ENCODE measurements at places on chromosomes 1 and 21. TPM values are rescaled to one million over a fixed set of nuclear protein-coding genes. Genes with fewer than 3 reads are reported as not detected.

The NCAM2 gene
- not detected for total RNA-seq

The OR2L13 gene
- total RNA-seq, result not detected

- H3K27ac ChIP-seq, result peak overlapping the region; percentile 81
- DNase-seq, result peak; percentile 31
- peaks cover 33% of the 10 kb centered on the region for H3K4me1 ChIP-seq
- peaks cover 1% of the 10 kb centered on the region for H3K36me3 ChIP-seq
- peak overlapping the region; percentile 82 for H3K4me3 ChIP-seq
Measured at GRCh38 chr1:45205011-45205909, 1.1 kb downstream of the ZSWIM5 start.

DNA sequence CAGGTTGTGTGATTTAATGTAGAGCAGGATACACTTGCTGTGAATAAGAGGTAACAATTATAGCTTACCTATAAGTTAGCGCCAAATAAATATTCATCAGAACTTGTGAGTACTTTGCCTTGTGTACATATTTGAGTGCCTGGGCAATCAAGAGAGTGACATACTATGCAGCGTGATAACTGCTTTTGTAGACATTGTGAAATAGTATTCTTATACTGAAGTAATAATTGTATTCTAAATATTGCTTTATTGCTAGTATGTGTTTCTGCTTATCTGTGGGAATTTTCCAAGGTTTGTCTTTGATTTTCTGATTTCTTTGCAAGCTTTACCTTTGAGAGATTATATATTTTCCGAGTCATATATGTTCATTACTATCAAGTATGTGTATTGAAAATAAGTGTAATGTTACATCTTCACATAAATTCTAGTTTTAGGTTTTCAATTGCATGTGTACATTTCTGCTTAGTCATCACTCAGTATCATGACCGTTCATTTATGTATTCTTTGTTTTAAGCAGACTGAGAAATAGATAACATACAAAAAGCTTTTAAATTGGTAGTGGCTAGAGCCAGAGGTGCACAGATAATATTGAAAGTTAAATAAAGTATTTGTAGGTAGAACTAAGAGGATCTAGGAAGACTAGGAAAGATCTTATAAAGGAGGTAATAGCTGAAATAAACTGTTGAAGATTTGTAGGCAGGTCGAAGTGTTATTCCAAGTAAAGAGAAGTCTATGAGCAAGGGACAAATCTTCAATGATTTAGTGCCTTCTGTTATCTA lies 19.5 kb downstream of the USP25 start:
- H3K36me3 ChIP-seq, result peaks cover 10% of the 10 kb centered on the region
- peaks cover 54% of the 10 kb centered on the region for H3K4me1 ChIP-seq
- H3K27ac ChIP-seq, result peak overlapping the region; percentile 28
- H3K27me3 ChIP-seq, result no peaks in the 10 kb centered on the region
- DNase-seq, result no peak

GRCh38 chr1:64519901-64520300 lies 50.0 kb downstream of the CACHD1 start:
- no peaks in the 10 kb centered on the region for H3K36me3 ChIP-seq
- H3K4me1 ChIP-seq, result no peaks in the 10 kb centered on the region
- no peak overlapping the region for H3K4me3 ChIP-seq
- no peaks in the 10 kb centered on the region for H3K27me3 ChIP-seq

GRCh38 chr1:221087919-221088318 lies 208.7 kb downstream of the HLX start:
- no peak overlapping the region for H3K27ac ChIP-seq
- no peaks in the 10 kb centered on the region for H3K27me3 ChIP-seq
- no peaks in the 10 kb centered on the region for H3K36me3 ChIP-seq
- DNase-seq, result no peak
- no peak overlapping the region for H3K4me3 ChIP-seq

GRCh38 chr1:214165850-214166374 lies 115.0 kb upstream of the SMYD2 start:
- no peaks in the 10 kb centered on the region for H3K4me1 ChIP-seq
- no peaks in the 10 kb centered on the region for H3K36me3 ChIP-seq
- no peak overlapping the region for H3K4me3 ChIP-seq
- no peak for DNase-seq

DNA sequence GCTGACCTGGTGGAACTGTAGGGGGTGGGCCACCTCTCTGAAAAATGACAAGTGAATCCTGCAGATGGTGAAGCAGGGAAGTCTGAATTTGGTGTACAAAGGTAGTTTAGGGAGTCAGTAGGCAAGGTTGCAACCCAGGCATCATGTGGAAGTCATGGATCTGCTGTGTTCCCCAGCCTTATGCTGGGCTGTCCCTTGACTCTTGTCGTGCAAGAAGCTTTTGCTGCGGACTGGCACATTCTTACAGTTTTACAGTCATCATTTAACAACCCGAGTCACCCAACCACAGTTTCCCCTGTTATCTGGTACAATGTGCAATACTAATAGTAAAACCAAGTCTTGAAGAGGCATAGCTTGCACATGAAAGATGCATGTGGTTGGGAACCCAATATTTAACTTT lies 13.2 kb downstream of the RHOU start:
- peaks cover 4% of the 10 kb centered on the region for H3K27me3 ChIP-seq
- H3K4me1 ChIP-seq, result peaks cover 7% of the 10 kb centered on the region

GRCh38 chr21:42692688-42693087 lies 39.3 kb downstream of the PDE9A start:
- no peaks in the 10 kb centered on the region for H3K4me1 ChIP-seq
- H3K27ac ChIP-seq, result no peak overlapping the region
- no peak for DNase-seq
- H3K4me3 ChIP-seq, result no peak overlapping the region

- H3K27me3 ChIP-seq, result peaks cover 8% of the 10 kb centered on the region
- no peak for DNase-seq
- no peak overlapping the region for H3K4me3 ChIP-seq
- H3K27ac ChIP-seq, result no peak overlapping the region
- H3K36me3 ChIP-seq, result no peaks in the 10 kb centered on the region
- H3K4me1 ChIP-seq, result no peaks in the 10 kb centered on the region
Measured at GRCh38 chr1:46960250-46960649, 19.0 kb upstream of the CYP4A11 start.

All from activated CD8-positive, alpha-beta T cell treated with anti-CD3 and anti-CD28 coated beads for 36 hours (primary cell).